GM12864 (cell line): ENCODE measurements at places on chromosomes 11 and 22.

DNA sequence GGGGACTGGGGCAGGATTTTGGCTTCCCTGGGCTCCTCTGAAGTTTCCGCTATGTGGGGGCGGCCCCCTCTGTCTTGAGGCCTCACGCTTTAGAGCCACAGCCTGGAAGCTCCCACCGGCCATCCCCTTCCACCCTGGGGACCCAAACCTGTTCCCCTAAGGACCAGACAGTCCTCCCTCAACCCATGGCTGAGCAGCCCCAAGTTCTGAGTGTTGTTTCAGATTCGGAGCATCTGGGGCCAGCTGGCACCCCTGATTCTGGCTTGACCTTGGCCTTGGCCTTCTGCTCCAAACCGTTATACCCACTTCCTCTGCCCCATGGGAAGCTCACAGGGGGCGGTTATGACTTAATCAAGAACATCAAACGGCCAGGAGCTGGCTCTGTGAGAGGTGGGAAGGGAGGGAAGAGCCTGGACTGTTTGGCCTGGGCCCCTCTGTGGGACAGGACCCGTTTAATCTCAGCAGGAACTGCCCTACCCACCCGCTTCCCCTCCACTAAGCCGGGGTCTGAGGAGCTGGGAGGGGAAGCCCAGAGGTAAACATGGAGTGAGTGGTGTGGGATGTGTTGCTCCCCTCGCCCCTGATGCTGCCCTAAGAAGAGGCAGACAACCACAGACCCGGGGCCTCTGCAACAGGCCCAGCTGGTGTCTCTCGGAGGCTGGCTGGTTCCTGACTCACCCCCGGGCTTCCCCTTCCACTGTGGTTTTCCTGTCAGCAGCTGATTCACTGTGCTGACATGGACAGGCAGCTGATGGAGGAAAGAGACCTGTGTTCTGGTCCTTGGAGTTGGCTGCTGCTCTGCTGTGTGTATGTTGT is 3.4 kb downstream of the CD82 start:
- no peak for DNase-seq

DNA sequence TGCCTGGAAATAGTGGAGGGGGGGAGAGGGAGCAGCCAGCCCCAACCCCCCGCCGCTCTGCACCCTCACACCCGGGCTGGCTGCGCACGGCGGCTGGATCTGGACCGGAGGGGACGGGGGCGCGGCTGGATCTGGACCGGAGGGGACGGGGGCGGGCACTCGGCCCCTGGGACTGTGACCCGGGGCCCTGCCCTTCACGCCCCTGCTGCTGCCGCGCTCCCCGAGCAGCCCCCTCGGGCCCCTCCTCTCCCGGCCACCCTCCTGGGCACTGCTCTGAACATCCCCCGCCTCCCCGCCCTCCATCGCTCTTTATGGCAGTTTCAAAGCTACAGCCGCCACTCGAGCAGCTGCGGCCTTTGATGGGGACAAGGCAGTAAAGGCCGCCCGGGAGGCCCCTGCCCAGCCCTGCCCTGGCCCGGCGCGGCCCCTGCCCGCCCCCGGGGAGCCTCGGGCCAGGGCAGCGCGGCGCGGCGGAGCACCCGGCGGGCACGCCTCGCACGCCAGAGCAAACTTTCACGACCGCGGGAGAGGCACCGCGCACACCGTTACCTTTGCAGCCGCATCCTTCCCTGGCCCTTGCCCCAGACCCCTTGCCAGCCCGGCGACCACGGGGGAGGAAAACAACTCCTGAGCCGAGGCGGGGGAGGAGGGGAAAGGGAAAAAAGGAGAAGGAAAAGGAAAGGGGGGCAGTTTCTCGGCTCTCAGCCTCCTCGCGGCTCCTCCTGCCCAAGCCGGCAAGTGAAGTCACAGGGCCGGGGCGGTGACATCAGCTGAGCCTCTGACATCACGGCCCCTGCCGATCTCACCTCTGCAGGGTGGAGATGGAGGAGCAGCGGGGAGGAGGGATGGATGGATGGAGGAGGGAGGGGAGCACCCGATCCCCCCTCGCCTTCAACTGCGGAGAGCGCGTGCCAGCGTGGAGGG is 13.1 kb upstream of the TCF20 start:
- no peak for DNase-seq

DNA sequence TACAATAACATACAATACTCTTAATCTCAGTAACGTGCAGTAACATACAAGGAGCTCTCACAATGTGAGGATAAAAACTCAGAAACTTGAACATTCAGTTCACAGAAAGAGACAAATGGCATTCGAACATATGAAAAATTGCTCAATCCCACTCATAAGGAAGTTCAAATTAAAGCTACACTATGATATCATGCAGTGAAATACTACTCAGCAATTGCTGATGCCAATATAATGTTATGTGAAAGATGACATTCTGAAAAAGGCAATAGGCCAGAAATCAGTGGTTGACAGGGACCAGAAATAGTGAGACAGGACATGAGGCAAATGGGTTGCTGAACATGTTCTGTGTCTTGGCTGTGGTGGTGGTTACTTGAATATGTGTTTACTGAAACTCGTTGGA is 33.7 kb upstream of the PITPNB start:
- no peak for DNase-seq

GRCh38 chr11:6563121-6563619 is 40.2 kb downstream of the RRP8 start:
- no peak for DNase-seq

DNA sequence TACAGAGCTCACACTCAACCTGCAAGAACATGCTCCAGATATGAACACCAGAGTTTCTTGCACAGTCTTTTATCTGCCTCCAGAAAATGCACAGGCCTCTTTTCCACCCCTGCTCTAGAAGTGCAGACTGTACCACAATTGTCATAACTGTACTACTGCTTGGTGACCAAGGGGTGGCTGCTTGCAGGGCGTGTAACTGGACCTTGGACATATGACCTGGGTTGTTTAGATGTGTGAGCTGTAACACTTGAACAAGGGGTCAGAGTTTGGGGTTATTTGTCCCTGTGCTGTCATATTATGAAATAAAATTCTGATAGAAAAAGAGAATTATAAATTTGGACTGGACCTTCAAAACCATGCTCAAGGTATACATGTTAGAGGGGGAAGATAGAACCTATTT is 1185.5 kb downstream of the FAM181B start:
- DNase-seq = no peak

DNA sequence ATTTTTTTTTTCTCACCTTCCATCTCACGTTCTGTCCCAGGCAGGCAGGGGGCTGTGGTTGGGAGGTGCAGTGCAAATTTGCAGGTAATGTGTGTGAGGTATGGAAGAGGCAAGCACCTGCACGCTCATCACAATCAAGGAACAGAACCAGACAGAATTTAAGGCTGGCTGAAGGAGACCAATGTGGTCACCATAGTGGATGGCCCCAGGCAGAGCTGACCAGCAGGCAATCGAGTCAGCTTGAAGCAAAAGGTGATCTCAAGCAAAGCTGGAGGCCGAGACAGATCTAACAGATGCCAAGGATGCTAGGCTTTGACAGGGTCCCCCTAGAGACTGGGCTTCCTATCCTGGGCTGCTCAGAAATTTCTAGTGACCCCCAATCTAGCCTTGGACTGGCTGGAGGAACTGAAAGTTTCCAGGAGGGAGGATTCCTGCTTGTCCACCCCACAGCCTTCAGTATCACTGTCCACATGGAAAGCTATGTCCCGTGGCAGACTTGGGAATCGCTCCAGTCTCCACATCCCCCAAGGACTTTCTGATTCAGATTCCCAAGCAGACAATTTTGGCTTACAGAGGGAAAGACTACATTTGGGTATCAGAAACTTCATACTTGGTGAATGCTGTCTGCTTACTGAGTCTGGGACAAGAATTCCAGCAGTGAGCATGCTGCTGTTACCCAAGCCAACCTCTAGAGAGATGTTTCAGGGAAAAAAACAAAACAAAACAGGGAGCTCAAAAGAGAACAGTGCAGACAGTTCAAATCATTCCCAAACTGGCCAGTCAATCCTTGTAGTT is 9.0 kb upstream of the MICAL3 start:
- DNase-seq = no peak

DNA sequence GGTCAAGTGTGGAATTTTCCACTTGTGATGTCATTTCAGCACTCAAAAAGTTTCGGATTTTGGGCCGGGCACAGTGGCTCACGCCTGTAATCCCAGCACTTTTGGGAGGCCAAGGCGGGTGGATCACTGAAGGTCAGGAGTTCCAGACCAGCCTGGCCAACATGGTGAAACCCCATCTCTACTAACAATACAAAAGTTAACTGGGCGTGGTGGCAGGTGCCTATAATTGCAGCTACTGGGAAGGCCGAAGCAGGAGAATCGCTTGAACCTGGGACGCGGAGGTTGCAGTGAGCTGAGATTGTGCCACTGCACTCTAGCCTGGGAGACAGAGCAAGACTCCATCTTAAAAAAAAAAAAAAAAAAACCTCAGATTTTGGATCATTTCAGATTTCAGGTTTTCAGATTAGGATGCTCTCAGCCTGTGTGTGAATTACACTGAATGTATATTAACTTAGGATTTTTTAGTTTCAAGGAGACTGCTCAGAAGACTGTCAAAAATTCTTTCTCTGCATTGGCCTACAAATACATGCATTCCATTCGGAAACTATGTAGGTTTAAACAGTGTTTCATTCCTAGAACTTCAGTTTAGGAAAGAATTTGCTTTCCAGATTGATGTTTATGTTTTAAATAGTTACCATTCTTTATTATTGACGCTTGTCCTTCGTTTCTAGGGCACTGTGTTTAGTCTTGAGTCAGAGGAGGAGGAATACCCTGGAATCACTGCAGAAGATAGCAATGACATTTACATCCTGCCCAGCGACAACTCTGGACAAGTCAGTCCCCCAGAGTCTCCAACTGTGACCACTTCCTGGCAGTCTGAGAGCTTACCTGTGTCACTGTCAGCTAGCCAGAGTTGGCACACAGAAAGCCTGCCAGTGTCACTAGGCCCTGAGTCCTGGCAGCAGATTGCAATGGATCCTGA is 48.0 kb downstream of the BID start:
- DNase-seq = no peak

GRCh38 chr11:27857014-27857413 is 156.8 kb upstream of the BDNF start:
- DNase-seq = no peak

GRCh38 chr11:129922674-129923073 is 27.3 kb upstream of the NFRKB start:
- no peak for DNase-seq

- DNase-seq = no peak
These were observed 53.2 kb upstream of the CDON start for GRCh38 chr11:126115816-126116331.

DNA sequence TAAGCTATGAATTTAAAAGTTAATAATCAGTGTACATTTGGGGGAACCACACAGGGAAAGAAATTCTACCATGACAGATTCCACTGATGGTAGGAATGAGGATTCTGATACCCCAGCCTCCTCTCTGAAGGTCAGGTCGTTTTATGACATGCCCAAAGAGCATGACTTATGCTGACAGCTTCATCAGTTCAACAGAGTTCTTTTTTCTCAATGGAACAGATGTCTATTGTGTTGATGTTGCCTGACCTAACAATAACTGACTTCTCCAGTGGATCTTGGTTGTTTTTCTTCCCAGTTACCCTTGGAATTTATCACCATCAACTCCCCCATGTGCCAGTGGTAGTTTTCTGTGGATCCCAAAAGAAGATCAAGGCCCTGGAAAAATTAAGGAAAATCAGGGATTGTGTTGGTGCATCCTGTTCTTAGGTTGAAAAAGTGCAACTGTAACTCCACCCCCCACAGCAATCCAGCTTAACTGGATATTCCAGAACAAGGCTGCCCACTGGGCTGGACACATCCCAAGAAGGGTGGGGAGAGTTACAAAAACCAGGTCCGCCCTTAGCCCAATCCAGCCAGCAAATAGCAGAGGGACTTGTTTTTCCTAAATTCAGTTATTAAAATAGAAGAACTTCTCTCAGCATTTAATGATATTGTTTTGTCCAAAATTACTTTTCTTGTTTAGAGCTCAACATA is 31.5 kb upstream of the CAT start:
- no peak for DNase-seq

DNA sequence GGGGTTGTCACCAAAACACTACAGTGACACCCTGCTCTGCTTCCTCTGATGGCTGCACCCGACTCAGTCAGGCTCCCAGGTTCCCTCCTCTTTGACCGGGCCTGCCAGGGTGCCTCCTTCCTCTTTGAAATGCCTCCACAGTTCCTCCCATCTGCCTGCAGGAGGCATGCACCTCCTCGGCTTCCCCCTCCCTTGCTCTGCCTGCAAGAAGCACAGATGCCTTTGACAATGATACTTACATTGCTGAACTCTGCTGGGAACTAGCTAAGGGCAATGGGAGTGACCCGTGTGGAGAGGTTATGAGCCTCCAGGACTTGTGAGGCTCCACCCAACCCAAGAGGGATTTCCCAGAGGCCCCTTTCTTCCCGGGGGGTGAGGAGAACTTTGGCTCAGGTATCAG is 674.1 kb downstream of the OPCML start:
- no peak for DNase-seq

DNA sequence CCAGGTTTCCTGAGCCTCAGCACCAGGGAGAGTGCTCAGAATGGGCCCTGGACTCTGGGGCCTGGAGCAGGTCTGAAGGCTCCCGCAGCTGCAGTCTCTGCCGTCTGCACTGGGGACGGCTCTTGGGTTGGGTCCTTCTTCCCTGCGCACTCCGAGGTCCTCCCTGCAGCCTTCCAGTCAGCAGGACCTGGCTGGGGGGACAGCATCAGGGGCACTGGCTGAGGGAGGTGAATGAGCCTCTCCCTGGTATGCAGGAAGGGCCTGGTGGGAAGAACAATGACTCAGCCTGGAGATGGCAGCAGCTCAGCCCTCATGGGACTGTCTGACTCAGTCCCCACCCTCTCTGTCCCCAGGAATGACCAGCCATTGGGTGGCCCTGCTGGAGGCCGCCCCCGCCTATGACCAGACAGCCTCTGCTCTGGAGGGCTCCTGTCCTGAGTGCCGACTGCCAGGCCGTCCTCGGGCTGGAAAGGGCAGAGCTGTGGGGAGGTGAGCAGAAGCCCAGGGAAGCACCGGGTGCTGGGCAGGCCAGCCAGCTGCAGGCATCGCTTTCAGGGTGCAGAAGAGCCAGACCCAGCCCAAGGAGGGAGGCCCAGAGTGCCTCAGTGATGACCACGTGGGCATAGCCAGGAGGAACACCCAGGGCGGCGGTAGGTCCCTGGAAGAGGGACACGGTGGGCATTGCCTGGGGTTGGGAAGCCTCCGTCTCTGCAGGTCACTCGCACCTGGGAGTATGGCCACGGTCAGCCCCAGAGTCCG is 455.0 kb downstream of the BRD1 start:
- no peak for DNase-seq

DNA sequence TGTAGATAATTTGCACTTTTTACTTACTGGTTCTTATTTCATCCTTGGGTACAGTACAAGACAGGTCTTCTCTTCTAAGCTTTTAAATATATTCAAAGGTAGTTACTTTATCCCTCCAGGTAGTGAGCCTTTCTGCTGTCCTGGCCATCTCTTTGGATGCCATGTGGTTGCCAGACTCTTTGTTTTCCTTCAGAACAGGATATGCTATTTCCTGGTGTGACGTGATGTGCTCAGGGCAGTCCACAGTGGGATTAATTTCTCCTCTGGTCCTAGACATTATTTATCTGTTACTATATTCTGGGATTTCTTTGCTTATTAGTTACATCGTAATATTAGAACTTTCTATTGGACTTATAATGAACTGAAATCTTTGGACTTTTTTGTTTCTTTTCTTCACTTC is 63.7 kb downstream of the PPP6R3 start:
- DNase-seq = no peak
